Activated CD4-positive, alpha-beta T cell treated with anti-CD3 and anti-CD28 coated beads for 36 hours (primary cell): ENCODE measurements at places on chromosomes 7 and 10.

GRCh38 chr7:128000854-128001265 lies 30.4 kb downstream of the LRRC4 start:
- no peak for DNase-seq

DNA sequence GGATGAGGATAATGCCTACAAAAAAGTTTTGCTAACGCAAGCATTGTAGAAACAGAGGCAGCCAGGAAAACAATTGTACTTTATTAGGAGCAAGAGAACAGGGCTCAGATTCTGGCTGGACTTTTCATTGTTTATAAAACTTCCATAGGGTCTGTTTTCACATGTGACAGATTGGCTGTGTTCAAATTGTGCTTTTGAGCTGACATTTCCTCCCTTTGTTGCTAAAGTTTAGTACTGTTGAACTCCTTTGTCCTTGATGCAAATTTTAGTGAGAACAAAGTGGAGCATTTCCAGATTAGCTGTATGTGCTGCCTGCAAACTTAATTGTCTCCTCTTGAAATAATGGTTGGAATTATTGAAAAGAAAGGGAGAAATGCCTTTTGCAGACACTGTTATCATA lies 221.0 kb upstream of the FZD1 start:
- no peak for DNase-seq

DNA sequence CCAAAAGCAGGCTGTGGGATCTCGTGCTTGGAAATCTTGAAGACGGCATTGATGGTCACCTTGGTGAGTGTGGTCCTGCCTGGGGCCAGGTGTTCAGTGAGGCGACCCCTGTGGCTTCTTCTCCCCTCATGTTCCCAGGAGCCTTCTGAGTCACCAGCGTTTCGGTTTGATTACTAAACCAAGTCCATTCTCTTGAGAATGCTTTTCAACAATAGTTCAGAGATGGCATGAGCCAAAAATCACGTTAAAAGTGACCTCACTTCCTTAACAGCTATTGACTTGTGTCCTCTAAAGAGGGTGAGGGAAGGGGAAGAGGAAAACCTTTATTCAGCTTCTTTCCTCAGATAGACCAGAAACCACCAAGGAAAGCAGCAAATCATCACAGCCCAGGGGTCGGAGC lies 315.2 kb downstream of the GATA3 start:
- no peak for DNase-seq

GRCh38 chr7:28891192-28891875 lies 66.8 kb downstream of the TRIL start:
- no peak for DNase-seq
